ENCODE measurements at places on chromosomes 7 and 10.

DNA sequence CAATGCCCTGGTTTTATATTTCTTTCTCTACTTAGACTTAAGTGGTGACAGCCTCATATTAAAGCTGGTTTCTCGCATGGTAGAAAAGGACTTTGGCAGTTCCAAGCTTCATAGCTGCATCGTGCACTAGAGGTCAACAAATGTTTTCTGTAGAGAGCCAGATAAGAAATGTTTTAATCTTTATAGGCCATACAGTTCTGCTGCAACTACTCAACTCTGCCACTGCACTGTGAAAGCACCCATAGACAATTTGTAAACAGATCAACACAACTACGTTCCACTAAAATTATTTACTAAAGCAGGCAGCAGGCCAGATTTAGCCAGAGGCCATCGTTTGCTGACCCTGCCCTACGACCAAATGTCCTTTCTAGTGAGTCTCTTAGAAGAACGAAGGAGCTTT lies 36.7 kb downstream of the CSGALNACT2 start:
- DNase-seq: no peak

DNA sequence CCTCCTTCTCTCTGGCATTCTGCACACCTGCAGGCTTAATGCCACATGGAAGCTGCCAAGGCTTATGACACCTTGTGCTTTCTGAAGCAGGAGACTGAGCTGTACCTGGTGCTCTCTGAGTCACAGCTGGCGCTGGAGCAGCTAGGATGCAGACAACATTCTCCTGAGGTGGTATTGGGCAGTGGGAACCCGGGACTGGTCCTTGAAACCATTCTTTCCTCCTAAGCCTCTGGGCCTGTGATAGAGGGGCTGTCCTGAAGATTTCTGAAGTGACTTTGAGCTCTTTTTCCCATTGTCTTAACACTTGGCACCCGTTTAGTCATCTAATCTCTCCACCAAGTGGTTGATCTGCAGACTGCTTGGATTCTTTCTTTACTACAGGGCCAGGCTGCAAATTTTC lies 508.4 kb downstream of the TFEC start:
- no peak for DNase-seq

- DNase-seq: no peak
Observed at GRCh38 chr7:20191391-20191869, 25.8 kb downstream of the MACC1 start.

GRCh38 chr7:98836811-98837629 lies 32.8 kb downstream of the TMEM130 start:
- DNase-seq: no peak

GRCh38 chr10:15571575-15571974 lies 148.1 kb downstream of the ITGA8 start:
- peak; percentile 63 for DNase-seq

GRCh38 chr10:92238586-92239098 lies 52.2 kb downstream of the CPEB3 start:
- no peak for DNase-seq

GRCh38 chr10:8352171-8353075 lies 297.9 kb downstream of the GATA3 start:
- no peak for DNase-seq

GRCh38 chr10:83214136-83214535 lies 925.2 kb upstream of the GHITM start:
- no peak for DNase-seq

DNA sequence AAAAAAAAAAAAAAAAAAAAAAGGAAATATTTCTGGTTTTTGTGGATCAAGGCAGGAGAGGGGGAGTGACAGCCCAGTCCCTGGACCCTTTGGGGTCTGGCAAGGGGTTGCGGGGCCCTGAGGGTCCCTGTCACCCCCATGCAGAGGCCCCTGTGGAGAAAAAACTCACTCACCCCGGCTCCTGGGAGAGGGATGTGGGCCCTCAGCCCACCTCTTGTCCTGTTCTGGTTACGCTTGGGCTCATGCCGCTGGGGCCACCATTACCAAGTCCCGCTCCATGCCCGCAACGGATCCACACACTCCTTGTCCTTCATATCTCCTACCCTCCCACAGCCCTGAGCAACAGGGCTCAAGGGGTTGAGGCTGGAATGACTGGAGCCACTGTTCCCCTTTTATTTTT lies 1.0 kb upstream of the TMEM184A start:
- no peak for DNase-seq
